HepG2 (cell line): ENCODE measurements at places on chromosomes 12 and 14. TPM values are rescaled to one million over a fixed set of nuclear protein-coding genes. Genes with fewer than 3 reads are reported as not detected.

DNA sequence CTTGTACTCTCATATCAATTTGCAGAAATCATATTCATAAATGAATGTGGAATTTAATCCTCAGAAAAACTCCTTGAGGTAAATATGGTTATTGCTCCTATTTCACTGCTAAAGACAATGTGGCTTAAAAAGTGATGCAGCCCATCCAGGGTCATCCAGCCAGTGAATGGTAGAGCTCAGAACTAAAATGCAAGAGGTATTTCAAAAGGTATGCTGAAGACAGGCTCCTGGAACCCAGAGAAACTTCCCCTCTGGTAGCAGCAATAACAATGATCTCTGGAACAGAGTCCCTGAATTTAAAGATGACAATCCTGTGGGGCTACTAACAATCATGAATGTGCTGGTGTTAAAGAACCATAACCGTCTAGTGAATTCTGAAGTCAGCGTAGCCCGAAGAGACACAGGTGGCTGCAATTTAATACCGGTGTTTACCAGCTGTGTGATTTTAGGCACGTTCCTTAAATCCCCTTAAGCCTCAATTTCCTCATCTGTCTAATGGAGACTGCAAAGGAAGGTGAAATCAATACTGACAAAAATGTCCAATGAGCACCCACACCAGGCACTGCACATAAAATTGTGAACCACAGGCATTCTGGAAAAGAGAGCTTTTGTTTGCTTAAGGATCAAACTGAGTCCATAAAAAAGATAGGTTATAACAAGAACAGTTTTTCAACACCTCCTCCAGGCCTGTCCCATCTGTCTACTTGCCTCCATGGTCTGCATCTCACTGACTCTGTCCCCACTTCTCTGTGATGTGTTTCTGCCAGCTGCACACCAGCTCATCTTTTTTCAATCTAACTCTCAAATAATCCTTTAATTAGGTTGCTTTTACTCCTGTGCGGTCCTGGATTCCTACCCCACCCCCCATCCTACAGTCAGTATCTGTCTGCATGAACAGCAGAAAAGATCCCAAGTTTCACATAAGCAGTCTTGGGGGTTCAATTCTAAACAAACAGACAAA, 10.5 kb downstream of the TM7SF3 start:
- no peak overlapping the region for H3K4me3 ChIP-seq
- no peaks in the 10 kb centered on the region for H3K27me3 ChIP-seq
- no peak for DNase-seq
- no peak overlapping the region for H3K27ac ChIP-seq

GRCh38 chr12:48972952-48973483, 1.5 kb upstream of the WNT10B start:
- peaks cover 24% of the 10 kb centered on the region for H3K27me3 ChIP-seq
- peaks cover 62% of the 10 kb centered on the region for H3K4me1 ChIP-seq
- no peaks in the 10 kb centered on the region for H3K36me3 ChIP-seq
- no peak for DNase-seq
- no peak overlapping the region for H3K27ac ChIP-seq

DNA sequence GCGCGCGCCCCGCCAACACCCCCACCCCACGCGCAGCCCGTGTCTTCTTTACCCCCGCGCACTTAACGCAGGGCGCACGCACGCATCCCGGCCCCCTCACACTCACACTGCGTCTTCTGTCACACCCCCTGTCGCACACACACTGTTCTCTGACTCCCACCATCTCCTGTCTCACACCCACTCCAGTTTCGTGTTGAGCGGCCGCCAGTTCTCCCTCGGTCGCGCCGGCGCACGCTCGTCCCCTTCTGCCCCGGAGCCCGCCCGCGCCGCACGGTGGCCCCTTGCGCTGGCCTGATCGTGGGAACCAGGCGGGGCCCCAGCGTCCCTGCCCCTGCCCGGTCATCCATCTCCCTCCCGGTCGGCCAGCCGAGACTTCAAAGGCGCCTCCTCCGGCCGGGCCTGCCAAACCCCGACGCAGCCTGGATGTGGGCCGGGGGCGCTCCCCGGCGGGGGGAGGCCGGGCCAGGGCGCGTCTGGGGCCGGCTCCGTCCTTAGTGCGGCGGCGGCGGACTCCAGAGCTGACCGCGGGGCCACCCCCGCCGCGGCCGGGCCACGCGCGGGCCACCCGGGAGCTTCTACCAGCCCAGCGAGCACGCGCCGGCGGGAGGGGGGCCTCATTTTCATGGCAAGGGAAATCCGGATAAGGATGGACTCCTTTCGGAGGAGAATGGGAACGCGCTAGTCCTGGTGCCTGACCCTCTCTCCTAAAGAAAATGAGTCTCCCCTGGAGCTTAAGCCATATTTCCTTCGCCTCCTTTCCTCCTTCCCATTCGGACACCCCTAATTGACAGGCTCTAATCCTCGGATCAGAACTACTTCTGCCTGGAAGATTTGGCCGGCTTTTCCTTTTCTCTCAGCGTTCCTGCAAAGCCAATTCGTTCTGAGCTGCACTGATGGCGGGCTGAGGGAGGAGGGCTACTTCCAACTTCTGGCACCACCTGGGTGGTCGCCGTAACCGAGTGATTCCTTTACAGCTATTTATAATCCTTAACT, 82.0 kb upstream of the HMGA2 start:
- no peak overlapping the region for H3K27ac ChIP-seq
- peaks cover 10% of the 10 kb centered on the region; the same call in 2 of the 3 replicates for H3K27me3 ChIP-seq
- DNase-seq: peak; percentile 42
- peak overlapping the region; percentile 80 for H3K4me3 ChIP-seq
- H3K36me3 ChIP-seq: no peaks in the 10 kb centered on the region
- H3K4me1 ChIP-seq: peaks cover 11% of the 10 kb centered on the region

DNA sequence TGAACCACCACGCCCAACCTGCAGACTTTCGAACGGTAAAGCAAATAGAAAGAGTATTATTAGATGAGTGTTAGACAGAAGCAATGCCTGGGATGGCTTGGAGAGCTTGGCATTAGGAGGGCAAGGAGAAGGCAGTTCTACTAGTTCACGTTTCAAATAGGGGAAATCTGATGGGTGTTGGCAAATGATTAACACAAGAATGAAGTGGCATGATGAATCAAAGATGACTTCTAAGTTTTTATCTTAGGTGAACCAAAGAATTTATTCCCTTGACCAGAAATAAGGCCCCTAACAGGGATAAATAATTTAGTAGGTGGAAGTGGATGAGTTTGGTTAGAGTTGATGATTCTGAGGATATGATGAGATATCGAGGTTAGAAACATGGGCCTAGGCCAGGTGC, 38.5 kb downstream of the DRAM1 start:
- H3K27me3 ChIP-seq: no peaks in the 10 kb centered on the region
- H3K27ac ChIP-seq: no peak overlapping the region
- no peak for DNase-seq
- peaks cover 14% of the 10 kb centered on the region for H3K4me1 ChIP-seq
- H3K4me3 ChIP-seq: no peak overlapping the region

- H3K27me3 ChIP-seq: no peaks in the 10 kb centered on the region
- no peaks in the 10 kb centered on the region for H3K36me3 ChIP-seq
- H3K27ac ChIP-seq: no peak overlapping the region
- peak; percentile 92 for DNase-seq
- peaks cover 53% of the 10 kb centered on the region for H3K4me1 ChIP-seq
Observed at GRCh38 chr14:24013654-24014514, 25.2 kb downstream of the DHRS4L2 start.

- H3K36me3 ChIP-seq: peaks cover 5% of the 10 kb centered on the region
- H3K27me3 ChIP-seq: no peaks in the 10 kb centered on the region
- peaks cover 8% of the 10 kb centered on the region for H3K4me1 ChIP-seq
- DNase-seq: no peak
- H3K27ac ChIP-seq: no peak overlapping the region
Observed at GRCh38 chr12:108821407-108822397, 35.7 kb downstream of the SSH1 start.

- no peak overlapping the region for H3K27ac ChIP-seq
- H3K4me1 ChIP-seq: no peaks in the 10 kb centered on the region
- no peak for DNase-seq
- no peaks in the 10 kb centered on the region for H3K36me3 ChIP-seq
Observed at GRCh38 chr12:105581420-105581819, 250.9 kb downstream of the C12orf75 start.

DNA sequence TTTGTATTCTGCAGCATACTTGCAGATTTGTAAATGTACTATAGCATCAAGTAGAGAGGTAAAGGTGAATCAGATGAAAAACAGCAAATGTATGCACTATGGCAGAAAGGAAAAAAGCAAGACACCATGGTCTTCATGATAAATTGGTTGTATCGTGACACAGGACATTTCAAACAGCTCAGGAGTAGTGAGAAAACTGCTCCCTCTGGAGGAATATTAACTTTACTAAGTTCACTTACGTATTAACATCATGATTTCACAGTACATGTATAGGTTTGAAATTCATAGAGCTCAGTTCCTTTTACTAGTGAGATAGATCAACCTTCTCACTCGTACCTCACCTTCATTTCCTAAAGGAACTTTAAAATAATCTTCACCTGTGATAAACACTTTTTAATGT, 6.5 kb downstream of the MBIP start:
- no peaks in the 10 kb centered on the region for H3K27me3 ChIP-seq
- peaks cover 17% of the 10 kb centered on the region for H3K4me1 ChIP-seq
- H3K4me3 ChIP-seq: no peak overlapping the region
- H3K27ac ChIP-seq: no peak overlapping the region

- no peak overlapping the region for H3K27ac ChIP-seq
- H3K36me3 ChIP-seq: no peaks in the 10 kb centered on the region
- peaks cover 26% of the 10 kb centered on the region; the same call in 1 of the 3 replicates for H3K27me3 ChIP-seq
- no peak overlapping the region for H3K4me3 ChIP-seq
Observed at GRCh38 chr12:111185206-111185888, 183.5 kb downstream of the PHETA1 start.

- no peaks in the 10 kb centered on the region for H3K27me3 ChIP-seq
- peaks cover 8% of the 10 kb centered on the region for H3K4me1 ChIP-seq
- no peaks in the 10 kb centered on the region for H3K36me3 ChIP-seq
- no peak overlapping the region for H3K4me3 ChIP-seq
- no peak overlapping the region for H3K27ac ChIP-seq
- DNase-seq: no peak
Observed at GRCh38 chr14:61502459-61503093, 181.2 kb downstream of the PRKCH start.

- H3K27me3 ChIP-seq: no peaks in the 10 kb centered on the region
- H3K4me1 ChIP-seq: peaks cover 9% of the 10 kb centered on the region
- H3K36me3 ChIP-seq: no peaks in the 10 kb centered on the region
- no peak for DNase-seq
Observed at GRCh38 chr12:105273601-105274000, 37.6 kb upstream of the APPL2 start.

GRCh38 chr12:29224572-29224971, 75.5 kb downstream of the FAR2 start:
- no peaks in the 10 kb centered on the region for H3K27me3 ChIP-seq
- H3K36me3 ChIP-seq: no peaks in the 10 kb centered on the region
- no peak for DNase-seq
- H3K4me3 ChIP-seq: no peak overlapping the region
- no peak overlapping the region for H3K27ac ChIP-seq
- H3K4me1 ChIP-seq: 0 out of 2 replicates have a peak, but pooled peaks cover 5% of the 10 kb centered on the region

Gene TPPP2
- total RNA-seq: 0.58 and 0.63 TPM in 2 replicates

Gene ZNF385A
- total RNA-seq: 0.44 and 0.49 TPM in 2 replicates

Gene GPHN
- 19.2 and 37.7 TPM in 2 replicates for total RNA-seq

Gene BBS10
- total RNA-seq: 7.4 and 11.5 TPM in 2 replicates

Gene NOC4L
- 12.1 and 14.6 TPM in 2 replicates for total RNA-seq

Gene GPR135
- 0.62 and 1.3 TPM in 2 replicates for total RNA-seq

Gene BBOF1
- 2.3 and 2.4 TPM in 2 replicates for total RNA-seq

Gene IKZF4
- total RNA-seq: 0.58 and 0.76 TPM in 2 replicates

Gene GPX2
- 674 and 839 TPM in 2 replicates for total RNA-seq

Gene VWF
- total RNA-seq: 0.20 and 0.22 TPM in 2 replicates

Gene C1R
- total RNA-seq: 1.7 and 3.5 TPM in 2 replicates

Gene STXBP6
- 35.3 and 43.2 TPM in 2 replicates for total RNA-seq

Gene CLEC4D
- not detected in 2 replicates for total RNA-seq

Gene KRT76
- total RNA-seq: not detected in 2 replicates

Gene TMEM229B
- total RNA-seq: 0.93 and 1.1 TPM in 2 replicates
